ENCODE measurements at places on chromosomes 3 and 15. TPM values are rescaled to one million over a fixed set of nuclear protein-coding genes. Genes with fewer than 3 reads are reported as not detected.

DNA sequence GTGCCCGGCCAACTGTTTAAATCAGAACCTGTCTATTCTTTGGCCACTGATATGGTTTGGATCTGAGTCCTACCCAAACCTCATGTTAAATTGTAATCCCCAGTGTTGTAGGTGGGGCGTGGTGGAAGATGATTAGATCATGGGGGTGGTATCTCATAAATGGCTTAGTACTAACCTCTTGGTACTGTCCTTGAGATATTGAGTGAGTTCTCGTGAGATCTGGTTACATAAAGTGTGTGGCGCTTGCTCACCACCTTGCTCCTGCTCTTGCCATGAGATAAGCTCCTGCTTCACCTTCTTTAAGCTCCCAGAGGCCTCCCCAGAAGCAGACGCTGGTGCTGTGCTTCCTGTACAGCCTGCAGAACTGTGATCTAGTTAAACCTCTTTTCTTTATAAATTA is 42.4 kb downstream of the REC114 start:
- peak; percentile 0 for DNase-seq

- no peak for DNase-seq
Observed at GRCh38 chr15:27486051-27486450, 515.1 kb downstream of the GABRG3 start.

DNA sequence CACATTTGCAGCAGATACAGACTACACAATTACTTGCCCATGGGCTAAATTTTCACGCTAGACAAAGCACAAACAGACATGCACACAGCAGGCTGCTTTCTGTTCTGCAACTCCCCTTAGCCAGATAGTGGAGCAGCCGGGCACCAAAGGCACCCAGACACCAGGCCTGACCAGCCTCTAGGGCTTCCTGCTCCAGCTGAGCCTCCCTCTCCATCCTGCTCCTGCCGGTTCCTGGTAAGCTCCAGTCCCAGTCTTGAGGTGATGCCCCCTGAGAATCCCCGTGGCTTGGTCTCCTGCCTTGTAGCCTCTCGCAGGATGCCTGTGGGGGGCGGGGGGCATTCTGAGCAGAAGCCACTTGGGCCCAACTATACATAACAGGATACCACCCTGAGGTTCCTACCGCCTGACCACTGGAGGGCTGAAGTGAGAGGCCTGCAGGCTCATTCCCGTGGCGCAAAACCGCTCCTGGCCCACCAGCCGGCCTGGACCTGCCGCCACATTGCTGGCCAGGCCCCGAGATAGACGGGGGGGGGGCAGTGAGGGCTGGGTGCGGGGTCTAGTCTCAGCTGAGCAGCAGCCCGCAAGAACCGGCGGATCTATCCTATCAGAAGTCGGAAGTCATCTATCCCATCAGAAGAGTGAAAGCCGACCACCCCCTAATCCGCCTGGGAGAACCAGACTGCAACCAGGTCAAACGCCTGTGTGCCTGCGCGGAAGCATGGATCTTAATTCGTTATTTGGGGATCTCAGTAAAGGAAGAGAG is 3.9 kb downstream of the FOXL2 start:
- DNase-seq = peak; percentile 21

DNA sequence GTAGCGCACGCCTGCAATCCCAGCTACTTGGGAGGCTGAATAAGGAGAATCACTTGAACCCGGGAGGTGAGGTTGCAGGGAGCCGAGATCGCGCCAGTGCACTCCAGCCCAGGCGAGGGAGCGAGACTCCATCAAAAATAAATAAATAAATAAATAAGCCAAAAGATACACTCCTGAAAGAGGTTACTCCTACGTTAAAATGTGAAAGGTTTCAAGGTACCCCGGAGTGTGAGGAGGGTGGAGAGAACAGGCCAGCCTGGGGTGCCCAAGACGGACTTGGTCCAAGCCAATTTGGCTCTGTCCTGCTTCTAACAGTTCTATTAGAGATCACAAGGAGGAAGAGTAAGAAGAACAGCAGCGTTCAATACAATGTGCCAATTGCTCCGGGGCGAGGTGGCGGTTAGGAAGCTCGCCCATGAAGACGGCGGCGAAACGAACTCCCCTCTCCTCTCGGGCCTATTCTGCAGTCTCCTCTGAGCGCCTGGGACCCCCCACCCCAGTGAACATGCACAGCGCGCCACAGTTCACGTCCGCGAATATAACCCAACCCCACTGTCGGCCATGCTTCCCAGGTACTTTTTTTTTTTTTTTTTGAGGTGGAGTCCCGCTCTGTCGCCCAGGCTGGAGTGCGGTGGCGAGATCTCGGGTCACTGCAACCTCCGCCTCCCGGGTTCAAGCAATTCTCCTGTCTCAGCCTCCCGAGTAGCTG is 942 bp downstream of the ELP6 start:
- peak; percentile 35 for DNase-seq

- DNase-seq = no peak
Observed at GRCh38 chr3:71487418-71487817, 96.1 kb downstream of the FOXP1 start.

DNA sequence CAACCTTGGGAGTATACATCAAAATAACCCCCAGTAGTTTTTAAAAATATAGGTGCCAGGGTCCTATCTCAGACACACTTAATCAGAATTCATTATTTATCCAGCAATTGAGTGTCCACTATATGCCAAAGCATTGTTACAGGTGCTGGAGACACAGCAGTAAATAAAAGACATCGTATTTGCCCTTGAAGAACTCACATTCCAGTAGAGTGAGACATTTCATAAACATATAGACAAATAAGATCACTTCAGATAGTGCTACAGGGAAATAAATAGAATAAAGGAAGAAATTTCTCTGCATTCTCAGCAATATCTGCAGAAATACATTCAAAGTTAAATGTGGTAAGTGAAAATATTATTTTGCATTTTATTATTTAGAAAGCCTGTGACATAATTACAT is 34.1 kb upstream of the ANKRD28 start:
- no peak for DNase-seq

- DNase-seq = no peak
Observed at GRCh38 chr3:4817128-4817527, 162.1 kb upstream of the BHLHE40 start.

DNA sequence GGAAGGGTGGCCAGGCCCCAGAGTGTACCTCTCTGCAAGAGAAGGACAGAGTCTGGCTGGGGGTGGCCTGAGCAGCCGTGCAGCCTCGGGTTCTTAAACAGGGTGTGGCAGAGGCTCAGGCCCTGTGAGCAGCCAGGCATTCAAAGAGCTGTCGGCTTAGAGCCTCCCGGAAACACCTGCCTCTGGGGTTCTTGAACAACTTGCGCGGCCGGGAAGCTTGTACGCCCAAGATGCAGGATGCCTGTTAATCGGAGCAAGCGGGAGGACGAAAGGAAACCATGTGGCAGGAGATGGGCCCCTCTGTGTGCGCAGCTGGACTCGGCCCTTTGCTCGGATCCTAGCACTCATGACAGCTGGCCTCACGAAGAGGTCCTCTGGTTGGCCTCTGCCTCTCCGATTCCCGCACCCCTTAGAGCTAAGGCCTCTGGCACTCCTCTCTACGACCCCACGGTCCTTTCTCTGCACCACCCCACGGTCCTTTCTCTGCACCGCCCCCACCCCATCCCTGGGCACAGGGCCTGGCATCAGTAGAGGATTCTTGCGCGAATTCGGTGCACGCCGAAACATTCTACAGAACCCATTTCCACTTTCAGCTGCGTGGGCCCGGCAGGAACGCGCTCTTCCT is 23.9 kb upstream of the TXNRD3 start:
- no peak for DNase-seq

- DNase-seq = no peak
Observed at GRCh38 chr3:19816631-19817030, 117.4 kb downstream of the EFHB start.

DNA sequence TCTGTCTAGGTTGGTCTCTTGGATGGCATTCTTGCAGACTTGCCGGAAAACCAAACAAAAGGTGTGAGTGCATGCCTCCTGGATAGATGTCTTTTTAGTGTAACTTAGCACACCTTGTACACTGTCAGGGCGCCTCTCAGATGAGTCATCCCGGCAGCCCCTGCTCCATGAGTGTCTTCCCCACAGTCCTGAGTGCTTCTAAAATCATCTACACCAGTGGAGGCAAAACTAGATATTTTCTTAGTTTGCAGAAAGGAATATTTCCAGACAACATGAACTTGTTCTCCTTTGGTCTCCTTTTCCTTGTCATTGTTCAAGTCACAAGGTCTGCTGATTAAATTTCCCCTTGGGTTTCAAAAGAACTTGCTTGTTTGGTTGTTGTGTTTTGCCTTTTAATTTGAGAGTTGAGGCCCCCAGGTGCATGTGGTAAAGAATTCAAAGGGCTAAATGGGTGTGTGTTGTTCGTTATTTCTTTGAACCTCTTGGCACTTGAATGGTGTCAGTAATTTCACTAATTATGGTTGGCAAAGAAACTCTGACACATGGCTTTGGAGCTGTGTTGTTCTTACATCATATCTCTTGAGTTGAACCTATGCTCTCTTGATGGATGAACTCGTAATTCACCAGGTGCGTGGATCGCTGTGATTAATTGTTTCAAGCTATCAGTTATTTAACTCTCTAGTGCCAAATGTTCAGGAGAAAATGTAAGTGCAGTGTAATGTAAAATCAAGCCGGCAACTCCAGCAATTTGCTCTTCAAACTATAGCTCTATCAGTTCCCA is 98.2 kb downstream of the IGF1R start:
- no peak for DNase-seq

GRCh38 chr3:195198426-195199346 is 72.3 kb downstream of the XXYLT1 start:
- DNase-seq = no peak

DNA sequence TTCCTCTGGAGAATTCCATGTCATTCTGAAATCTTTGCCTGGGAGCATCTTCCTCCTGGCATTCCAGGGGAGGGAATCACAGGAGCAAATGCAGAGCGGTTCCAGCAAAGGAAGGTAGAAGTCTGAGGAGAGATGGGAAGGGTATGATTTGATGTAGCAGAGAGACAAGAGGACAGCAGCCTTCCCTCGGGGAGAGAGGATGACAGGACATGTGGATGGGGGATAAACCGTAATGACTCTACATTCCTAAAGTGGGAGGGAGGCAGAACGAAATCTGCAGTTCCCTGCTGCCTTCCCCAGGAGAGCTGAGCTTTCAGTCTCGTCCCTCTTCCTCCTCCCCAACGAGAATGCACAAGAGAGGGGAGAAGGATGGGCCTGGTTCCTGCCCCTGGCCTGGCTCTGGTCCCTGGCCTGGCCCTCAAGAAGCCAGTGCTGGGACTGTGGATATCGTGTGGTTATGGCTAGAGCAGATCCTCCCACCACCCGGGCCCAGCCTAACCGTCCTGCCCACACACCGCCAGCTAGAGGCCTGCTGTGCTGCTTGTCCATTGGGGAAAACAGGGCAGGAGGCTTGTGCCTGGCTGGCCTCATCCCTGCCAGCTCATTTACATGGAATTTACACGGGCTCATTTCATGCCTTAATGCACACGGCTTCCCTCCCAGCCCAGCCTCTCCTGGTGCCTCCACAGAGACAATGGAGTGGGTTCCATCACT is 26.6 kb downstream of the SEMA7A start:
- DNase-seq = peak; percentile 80

DNA sequence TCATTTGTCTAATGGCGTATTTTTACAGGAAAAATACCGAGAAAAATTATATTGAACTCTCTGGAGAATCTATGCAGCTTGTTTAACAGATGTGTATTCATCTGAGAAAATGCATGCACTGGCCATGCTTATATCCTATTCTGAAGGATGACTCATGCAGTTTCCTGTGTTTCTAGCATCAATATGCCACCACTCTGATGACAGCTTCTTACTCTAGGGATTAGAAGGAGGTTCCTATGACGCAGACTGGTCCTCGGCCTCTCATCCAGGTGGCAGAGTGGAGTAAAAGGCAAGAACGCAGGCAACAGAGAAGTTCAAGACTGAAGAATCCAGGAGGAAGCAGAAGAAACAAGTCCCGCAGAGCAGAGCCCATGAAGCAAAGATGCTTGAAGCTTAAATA is 910.0 kb upstream of the ROBO1 start:
- peak; percentile 28 for DNase-seq

DNA sequence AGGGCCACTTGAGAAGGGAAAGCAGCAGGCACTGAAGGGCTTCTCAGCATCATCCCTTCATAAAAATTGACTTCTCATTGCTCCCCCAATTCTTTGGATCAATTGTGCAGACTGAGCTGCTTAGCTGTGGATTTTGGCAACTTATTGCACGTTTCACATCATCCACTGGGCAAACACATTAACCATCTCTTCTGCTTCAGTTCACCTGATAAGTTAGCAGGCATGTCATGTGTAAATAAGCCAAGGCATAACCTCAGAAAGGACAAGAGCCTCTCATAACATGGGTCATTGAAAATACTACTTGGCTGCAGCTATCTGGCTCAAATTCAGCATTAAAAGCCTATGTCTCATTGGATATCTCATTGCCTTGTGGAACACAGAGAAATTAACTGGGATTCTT is 366.5 kb downstream of the LRRC3B start:
- DNase-seq = no peak

- DNase-seq = no peak
Observed at GRCh38 chr15:80121546-80121945, 31.3 kb upstream of the FAH start.

DNA sequence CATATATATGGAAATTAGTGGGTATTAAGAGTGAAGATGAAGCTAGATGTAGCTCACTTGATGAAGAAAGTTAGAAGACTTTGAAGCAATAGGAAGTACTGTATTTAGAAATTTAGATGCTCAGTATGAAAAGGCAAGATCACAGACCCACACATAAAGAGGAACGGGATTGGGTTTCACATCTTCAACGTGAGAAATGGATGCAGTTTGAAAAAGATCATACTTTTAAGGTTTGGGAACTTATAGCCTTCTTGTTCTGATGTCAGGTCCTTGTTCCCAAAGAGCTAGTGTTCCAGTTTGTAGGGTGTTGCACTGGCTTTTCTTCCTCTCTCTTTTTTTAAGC is 16.7 kb downstream of the AP3S2 start:
- no peak for DNase-seq

- DNase-seq = peak; percentile 55
Observed at GRCh38 chr15:73944161-73945129, 18.2 kb downstream of the LOXL1 start.

GOLGA8S gene
- under 0.01 TPM for total RNA-seq

C3orf38 gene
- total RNA-seq = 33.2 TPM

ISLR gene
- 73.8 TPM for total RNA-seq

Measured in fibroblast of villous mesenchyme (primary cell).